ENCODE measurements at places on chromosomes 5 and 9.

GRCh38 chr9:113454914-113455761, 8.4 kb upstream of the RGS3 start:
- DNase-seq: no peak

- DNase-seq: no peak
Measured at GRCh38 chr5:112005623-112005930, 248.6 kb upstream of the NREP start.

GRCh38 chr5:9859808-9860207, 229.7 kb upstream of the TAS2R1 start:
- no peak for DNase-seq

- no peak for DNase-seq
Measured at GRCh38 chr9:108085294-108085693, 595.7 kb upstream of the KLF4 start.

DNA sequence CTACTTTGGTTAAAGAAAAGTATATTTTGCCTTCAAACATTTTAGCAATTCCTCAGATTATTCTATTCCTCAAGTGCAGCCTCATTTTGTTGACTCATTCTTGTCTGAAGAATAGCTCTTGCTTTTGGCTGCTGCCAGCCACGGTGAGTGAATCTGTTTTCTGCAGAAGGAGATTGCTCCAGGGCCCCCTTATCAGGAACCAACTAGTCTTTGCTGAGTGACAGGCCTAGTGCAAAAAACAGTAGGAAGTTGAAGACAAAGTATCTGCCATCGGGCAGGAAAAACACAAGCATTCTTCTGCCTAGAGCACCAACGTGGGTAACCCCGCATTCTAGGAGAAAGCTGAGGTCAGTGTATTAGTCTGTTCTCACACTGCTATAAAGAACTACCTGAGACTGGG, 42.3 kb downstream of the ZNF883 start:
- DNase-seq: no peak

DNA sequence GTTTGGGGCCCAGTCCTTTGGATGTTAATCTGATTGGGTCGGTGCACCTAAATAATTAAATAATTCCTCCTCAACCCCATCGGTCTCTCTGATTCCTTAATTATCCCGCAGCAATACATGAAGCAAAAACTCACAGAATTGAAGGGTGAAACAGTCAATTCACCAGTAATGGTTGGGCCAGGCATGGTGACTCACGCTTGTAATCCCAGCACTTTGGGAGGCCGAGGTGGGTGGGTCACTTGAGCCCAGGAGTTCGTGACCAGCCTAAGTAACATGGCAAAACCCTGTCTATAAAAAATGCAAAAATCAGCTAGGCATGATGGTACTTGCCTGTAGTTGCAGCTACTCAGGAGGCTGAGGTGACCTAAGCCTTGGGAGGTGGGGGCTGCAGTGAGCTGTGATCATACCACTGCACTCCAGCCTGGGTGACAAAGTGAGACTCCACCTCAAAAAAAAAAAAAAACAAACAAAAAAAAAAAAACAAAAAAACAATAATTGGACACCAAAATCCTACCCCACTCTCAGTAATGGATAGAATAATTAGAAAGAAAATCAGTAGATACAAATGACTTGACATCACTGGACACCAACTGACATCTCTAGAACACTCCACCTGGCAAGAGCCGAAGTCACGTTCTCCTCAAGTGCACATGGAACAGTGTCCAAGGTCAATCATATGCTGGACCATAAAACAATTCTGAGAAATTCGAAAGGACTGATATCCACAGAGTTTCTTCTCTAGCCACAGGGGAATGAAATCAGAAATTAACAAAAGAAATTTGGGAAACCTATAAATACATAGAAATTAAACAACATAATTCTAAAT, 5.3 kb downstream of the ABO start:
- no peak for DNase-seq

GRCh38 chr5:146179696-146180095, 2.8 kb downstream of the LARS1 start:
- no peak for DNase-seq

DNA sequence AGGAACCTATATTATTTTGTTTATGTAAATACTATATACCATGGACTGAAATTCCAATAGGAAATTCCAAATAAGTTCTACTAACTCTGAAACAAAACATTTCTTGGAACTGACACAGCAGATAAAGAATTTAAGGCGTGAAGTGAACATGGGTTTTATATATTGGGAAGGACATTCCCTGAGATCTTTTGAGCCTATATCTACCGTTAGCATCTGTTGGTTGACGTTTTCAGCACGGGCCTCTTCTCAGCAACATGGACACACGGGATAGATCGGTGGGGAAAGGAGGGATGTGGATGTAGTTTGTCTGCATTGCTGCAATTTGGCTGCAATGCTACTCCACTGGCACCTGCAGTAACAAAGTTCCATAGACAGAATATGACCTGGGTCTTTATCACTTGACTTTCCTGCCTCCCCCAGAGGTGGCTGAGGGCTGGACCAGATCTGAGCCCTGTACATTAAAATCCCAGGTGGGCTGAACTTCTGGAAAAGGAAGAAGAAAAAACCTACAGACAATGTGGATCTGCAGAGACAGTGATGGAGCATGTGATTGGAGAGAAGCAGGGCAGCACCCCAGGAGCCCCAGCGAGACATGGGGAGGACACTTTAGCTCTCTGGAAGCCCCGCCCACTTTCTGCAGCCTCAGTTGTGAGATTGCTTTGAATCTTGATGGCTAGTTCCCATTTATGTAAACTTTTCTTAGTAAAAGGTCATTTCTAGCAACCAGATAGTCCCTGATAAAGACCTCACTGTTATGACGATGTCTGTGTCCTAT, 91.2 kb upstream of the CPEB4 start:
- no peak for DNase-seq

DNA sequence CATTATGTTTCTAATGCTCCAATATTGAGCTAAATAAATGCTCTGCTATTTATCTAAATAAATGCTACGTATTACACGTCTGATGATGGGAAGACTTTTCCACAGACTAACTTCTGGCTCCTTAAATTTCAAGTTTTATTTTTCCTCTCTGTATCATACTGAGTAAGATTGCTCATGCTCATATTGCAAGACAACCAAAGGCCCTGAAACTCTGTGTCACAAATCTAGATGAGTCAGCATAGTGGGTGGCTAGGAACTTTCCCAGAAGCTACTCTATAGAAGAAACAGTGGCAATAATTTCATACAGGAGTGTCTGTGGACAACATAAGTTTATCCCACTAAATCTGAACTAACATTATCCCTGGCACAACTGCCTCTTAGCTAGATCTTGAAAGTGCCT, 53.0 kb upstream of the RFX3 start:
- DNase-seq: no peak

- no peak for DNase-seq
Measured at GRCh38 chr9:87849144-87849758, 33.4 kb upstream of the SPATA31E1 start.

All from GM10248 (cell line).